Activated CD4-positive, alpha-beta T cell treated with anti-CD3 and anti-CD28 coated beads, Interleukin-2, Interleukin-4, amounts not matched to agents 100 ng/mL and 50 ng/mL, durations not matched to agents 16 hours and 8 hours (primary cell): ENCODE measurements at places on chromosomes 1 and 21.

GRCh38 chr1:7470904-7471638 lies 300.0 kb upstream of the VAMP3 start:
- DNase-seq = peak; percentile 50

- peak; percentile 25 for DNase-seq
These were observed 30.0 kb downstream of the LRRC3 start for GRCh38 chr21:44485254-44485793.

DNA sequence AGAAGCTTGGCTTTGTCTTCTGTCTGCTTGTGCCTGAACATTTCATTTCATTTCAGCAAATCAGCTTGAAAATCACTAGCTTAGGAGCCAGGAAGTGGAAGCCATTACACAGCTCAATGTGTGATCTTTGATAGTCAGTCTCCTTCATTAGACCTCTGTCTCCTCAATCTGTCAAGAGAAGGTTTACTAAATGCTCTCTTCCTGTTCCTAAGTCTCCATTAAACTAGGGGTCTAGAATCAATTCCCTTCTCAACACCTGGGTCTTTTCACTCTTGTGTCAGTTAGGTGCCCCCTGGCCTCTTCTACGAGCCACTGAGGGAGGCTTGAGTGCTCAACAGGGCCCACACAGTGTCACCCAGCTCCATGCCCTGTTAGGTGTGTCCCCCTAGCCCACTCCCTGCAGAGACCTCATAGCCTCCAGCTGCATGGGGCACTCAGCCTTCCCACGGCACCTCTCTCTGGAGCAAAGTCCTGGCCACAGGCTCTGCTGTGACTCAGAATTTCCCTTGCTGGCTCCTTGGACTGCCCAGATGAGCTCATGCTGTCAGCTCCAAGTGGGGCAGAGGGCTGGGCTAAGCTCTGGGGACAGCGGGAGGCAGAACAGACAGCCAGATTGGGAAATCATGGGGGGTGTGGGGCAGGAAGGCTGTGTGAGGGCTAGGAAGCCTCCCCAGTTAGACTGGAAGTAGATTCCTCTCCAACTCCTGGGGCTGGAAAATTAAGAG lies 115.7 kb upstream of the IPO9 start:
- DNase-seq = no peak

DNA sequence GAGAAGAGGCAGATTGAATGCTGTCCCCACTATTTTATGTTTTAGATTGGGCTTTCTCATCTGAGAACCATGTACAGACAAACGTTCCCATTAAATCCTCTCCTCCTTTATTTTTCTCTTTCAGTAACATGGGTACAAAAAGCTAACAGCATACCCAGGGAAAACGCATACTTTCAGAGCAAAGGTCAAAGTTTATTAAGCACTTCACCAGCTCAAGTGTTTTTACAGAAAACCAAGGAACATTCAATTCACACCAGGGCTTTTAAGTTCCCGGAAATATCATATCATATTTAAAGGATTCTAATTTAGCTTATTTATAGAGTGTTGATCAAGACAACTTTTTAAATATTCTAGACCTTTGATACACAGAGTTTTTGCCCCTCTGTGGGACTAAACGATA lies 271.5 kb upstream of the C1orf87 start:
- no peak for DNase-seq

- no peak for DNase-seq
These were observed 12.8 kb upstream of the CASQ2 start for GRCh38 chr1:115781343-115781742.

DNA sequence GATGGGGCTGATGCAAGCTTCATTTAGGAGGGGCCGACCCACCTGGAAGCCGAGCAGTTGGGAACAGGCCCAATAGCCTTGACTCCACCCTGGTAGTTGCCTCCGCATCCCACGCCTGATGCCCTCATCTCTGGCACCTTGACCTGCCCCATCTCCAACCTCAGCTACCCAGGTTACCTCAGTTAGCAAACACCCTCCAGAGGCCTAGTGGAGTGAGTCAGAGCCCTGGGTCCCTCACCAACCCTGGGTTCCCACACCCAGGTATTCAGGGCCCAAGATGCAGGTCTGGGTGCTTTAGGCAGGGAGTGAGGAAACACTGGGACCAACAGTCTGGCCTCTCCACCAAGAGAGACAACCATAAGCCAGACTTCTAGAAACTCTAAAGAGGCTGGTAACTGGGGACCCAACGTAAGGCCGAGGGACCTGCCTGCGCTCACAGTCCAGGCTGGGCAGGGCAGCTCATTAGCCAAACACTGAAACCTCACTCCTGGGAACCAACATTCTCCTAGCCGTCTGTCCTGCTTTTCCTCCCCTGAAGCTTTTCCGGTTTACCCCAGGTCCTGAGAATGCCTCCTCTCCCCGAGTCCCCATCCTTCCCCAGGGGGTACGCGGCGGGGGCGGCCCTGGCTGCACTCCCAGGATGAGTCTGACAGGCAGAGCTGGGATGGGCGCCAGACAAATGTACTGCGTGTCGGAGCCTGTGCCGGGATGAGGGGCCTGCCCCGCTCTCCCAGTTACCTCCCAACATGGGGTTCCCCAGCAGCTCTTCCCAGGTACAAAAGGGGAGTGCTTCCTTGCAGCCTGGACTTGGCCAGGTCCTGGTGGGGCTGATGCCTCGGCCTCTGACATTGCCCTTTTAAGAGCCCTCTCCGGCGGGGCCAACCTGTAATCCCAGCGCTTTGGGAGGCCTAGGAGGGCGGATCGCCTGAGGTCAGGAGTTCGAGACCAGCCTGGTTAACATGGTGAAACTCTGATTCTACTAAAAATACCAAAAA lies 8.9 kb upstream of the CELSR2 start:
- DNase-seq = peak; percentile 19

DNA sequence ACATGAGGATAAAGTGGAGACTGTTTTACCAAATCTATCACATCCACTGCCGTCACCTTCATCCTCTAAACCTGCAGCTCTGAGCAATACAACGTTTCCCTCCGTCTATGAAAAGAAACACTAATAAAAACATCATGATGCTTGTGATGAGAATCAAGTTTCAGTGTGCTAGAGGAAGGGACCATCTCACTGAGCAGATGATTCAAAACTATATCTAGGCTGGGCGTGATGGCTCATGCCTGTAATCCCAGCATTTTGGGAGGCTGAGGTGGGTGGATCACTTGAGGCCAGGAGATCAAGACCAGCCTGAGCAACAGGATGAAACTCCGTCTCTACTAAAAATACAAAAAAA lies 14.7 kb upstream of the MYOM3 start:
- no peak for DNase-seq

- no peak for DNase-seq
These were observed 26.9 kb upstream of the GPR88 start for GRCh38 chr1:100511058-100511457.

GRCh38 chr1:227912866-227913265 lies 34.9 kb downstream of the WNT9A start:
- no peak for DNase-seq

DNA sequence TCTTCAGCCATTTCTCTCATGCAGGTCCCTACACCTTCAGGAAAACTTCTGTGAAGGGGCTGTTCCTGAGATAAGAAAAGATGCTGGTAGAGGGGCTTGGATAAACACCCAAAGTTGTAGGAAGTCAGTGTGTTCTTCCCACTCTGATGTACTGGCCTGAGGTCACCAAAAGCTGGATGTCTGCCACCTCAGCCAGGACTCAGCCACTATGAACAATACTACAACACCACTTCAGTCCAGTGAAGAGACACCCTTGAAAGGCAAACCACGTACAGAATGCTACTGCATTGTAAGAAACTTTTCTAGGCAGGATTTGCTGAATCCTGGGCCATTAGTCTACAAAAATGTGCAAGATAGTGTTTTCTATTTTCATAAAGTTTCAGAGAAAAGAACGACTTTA lies 2.4 kb downstream of the PTPN14 start:
- no peak for DNase-seq

DNA sequence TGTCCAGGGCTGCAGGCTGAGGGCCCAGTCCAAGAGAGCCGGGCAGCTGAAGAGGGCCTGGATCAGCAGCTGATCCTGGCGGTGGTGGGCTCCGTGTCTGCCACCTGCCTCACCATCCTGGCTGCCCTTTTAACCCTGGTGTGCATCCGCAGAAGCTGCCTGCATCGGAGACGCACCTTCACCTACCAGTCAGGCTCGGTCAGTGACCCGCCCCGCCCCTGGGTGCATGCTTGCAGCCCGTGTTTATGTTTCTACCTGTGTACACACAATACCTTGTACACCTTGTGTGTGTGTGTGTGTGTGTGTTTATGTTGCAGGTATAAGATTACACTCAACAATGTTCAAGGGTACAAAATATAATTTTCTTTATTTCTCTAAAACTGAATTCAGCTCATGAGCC lies 13.0 kb downstream of the TIE1 start:
- DNase-seq = no peak

GRCh38 chr1:211610779-211611556 lies 32.0 kb upstream of the SLC30A1 start:
- DNase-seq = no peak

- peak; percentile 97 for DNase-seq
These were observed 43.3 kb downstream of the PTPRC start for GRCh38 chr1:198681831-198682759.

DNA sequence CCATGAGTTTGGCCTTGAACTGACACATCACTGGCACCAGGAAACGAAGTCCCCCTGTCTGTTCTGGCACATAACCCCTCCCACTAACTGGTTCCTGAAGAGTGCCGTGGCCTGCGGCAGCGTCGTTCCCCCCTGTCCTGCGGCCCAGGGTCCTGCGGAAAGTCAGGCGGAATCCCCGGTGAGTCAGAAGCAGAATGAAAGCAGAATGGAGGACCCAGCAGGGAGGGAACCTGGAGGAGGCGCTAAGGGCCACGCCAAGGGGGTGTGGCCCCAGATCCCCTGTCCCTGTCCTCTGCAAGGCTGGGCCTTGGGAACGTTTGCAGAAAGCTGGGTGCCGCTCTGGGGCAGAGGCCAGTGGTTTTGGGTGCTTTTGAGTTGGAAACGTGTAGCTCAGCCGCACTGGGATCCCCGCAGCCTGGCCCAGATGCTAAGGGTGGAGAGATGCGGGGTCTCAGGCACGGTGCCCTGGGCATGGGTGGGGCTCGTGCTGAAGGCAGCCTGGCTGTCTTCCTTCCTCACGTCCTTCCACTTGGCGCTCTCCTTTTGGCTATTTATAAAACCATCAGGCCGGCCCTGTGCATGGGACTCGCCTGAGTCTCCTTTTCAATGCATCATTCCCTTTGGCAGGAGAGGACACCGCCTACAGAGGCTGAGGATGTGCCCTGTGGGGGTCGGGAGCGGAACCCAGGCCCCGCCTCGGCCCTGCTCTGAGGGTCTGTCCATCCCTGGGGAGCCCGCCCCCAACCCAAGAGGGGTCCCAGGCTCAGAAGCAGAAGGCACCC lies 36.2 kb downstream of the TP73 start:
- DNase-seq = no peak

DNA sequence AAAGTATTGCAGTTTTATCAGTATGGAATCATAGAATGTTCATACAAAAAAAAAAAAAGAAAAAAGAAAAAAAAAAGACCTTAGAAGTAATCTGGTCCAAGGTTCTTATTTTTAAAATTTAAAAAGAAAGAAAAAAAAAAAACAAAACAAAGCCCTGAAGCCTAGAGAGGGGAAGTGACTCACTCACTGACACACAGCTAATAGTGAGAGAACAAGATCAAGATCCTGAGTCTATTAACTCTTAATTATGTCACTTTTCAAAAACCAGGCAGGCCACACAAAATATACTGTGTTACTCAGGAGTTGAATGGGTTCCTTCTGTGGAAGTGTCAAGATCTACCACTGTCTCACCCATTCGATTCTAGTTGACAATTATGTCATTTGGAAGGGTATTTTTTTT lies 433.9 kb upstream of the DAB1 start:
- no peak for DNase-seq

- DNase-seq = no peak
These were observed 273.7 kb downstream of the SDCCAG8 start for GRCh38 chr1:243529512-243529911.

GRCh38 chr1:194104247-194104844 lies 917.9 kb upstream of the B3GALT2 start:
- no peak for DNase-seq

GRCh38 chr21:31656199-31657095 lies 3.0 kb upstream of the SOD1 start:
- peak; percentile 78 for DNase-seq

DNA sequence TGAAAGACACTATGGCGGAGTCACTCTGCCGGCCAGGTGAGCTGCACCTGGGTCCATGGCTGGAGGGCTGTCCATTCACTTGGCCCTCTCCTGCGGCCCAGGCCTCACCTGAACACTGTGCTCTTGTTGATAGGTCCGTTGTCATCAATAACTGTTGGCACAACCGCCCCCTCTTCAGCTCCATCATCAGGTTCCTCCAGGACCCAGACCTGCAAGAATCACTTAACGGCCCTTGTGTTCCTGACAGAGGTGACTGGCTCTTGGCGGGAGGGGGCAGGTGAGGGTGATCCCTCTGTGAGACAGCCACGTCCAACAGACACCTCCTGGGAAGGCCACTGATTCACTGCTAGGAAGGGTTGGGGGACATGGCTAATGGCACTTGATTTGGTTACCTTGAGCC lies 54.9 kb downstream of the INAVA start:
- DNase-seq = no peak

DNA sequence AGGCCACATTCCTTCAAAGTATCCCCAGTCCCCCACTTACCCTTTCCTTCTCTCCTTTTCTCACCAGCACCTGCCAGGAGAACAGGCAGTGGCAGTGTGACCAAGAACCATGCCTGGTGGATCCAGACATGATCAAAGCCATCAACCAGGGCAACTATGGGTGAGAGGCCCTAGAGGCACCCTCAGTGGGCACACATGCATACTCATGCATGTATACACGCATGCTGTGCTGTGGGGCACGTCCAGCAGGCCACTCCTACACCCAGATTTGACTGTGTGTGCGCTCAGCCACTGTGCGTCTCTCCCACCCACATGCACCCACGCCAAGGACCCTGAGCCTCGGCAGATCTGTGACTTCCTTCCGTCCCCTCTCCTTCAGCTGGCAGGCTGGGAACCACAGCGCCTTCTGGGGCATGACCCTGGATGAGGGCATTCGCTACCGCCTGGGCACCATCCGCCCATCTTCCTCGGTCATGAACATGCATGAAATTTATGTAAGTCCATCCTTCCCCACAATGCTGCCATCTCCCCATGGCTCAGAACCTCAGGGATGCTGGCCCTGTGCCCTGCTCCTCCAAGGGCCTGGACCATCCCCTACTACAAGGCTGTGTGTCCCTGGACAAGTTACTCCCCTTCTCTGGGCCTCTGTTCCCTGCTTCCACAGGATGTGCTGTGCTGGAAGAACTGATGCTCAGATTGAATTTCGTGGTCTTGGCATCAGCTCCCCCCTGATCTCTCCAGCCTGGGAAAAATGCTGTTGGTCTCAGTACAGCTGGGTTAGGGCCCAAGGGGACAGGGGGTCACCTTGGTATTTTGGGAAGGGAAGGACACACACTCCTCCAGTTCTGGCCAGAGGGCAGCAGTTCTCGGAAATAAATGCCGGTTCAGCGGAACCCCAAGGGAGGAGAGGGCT lies 7.0 kb downstream of the TINAGL1 start:
- DNase-seq = no peak

DNA sequence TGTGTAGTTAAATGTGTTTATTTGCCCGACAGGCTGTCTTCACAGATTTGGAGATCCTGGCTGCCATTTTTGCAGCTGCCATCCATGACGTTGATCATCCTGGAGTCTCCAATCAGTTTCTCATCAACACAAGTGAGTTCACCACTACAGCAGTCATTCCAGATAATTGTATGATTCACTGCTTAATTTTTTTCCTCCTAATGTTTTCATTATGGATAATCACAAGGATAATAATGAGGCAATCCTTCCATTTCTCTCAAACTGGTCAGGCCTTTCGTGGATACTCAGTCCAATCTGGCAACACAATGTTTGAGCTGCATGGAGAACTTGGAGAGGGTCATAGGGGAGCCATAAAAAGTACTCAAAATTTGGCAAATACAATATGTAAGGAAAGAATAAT lies 168.3 kb upstream of the SGIP1 start:
- no peak for DNase-seq
